ENCODE measurements at places on chromosomes 2 and 18.

- DNase-seq: no peak
Observed at GRCh38 chr2:239260546-239261327, 140.1 kb downstream of the HDAC4 start.

GRCh38 chr2:167992278-167992677, 255.1 kb downstream of the STK39 start:
- DNase-seq: no peak

- DNase-seq: no peak
Observed at GRCh38 chr18:43692099-43692690, 414.9 kb upstream of the SYT4 start.

- DNase-seq: no peak
Observed at GRCh38 chr2:148899638-148900318, 24.8 kb downstream of the KIF5C start.

- no peak for DNase-seq
Observed at GRCh38 chr2:231372326-231372725, 23.2 kb upstream of the B3GNT7 start.

- no peak for DNase-seq
Observed at GRCh38 chr18:9928646-9929259, 14.9 kb downstream of the VAPA start.

DNA sequence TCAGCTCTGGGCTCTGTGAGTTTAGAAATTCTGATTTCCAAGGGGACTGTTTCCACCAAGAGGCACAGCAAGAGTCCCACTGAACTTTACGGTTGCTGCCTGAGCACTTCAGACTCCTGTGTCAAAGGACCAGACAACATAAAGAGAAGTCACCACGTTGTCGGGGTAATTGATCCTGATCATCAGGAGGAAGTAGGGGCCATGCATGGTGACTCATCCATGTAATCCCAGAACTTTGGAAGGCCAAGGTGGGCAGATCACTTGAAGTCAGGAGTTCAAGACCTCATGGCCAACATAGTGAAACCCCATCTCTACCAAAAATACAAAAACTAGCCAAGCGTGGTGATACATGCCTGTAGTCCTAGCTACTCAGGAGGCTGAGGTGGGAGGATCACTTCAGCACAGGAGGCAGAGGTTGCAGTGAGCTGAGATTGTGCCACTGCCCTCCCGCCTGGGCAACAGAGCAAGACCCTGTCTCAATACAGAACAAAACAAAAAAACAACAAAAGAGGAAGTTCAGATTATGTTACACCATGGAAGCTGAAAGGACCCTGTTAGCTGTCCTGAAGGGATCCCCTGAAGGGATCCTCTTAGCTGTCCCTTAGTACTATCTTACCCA, 9.4 kb upstream of the ASXL2 start:
- no peak for DNase-seq

DNA sequence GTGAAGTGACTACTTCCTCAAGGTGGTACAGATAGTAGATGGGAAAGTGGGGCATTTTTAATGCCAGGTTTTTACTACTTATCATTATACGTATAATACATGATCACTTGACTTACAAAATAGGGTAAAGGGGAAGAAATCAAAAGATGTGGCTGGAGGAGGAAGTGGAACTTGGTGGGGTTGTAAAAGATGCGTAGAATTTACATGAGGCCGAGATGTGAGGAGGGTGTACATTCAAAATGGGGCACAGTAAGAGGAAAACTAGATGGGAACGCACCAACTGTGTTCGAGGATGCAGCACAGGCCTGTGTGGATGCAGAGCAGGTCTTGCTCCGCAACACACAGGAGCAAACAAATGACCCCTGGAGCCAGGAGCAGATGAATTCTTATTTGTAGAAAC, 403.3 kb downstream of the TXNL1 start:
- DNase-seq: no peak

- no peak for DNase-seq
Observed at GRCh38 chr18:12803069-12803936, 80.7 kb downstream of the PTPN2 start.

DNA sequence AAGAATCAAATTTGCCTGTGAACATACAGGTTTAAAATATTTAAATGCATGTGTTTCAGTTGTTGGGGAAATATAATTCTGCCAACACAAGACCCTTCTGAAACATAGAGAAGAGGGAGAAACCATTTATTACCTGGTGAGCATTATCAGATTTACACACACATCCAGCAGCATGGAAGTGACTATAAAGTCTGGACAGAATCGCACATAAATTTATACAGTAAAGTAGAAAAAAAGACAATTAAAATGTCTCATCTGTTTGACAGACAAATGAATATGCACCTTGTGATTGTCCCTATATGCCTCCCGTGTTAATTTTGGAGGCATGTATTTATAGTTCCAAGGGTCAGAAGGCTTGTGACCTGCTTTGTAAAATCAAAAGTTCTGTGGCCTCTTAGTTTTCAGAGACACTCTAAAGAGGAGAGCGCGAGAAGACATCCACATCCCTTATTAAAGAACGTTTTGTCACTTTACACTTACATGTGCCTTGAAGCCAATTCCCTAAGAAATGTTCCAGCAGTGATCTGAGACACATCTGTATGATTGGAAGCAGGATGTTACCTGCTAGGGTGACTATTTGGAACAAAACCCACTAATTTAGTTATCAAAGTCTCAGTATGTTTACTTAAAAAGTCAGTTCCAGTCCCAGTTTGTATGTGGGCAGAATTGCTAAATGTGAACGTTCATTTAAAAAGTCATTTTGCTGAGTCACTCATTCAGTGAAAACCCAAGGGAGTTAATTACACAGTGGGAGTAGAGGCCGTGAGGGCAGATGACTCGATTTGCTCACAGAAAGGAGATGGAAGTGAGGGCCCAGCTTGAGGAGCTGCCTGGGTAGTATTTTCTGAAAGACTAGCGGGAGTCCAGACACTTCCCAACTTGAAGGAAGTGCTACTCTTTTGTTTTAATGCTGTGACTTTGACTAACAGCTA, 527.6 kb upstream of the MEX3C start:
- DNase-seq: no peak

DNA sequence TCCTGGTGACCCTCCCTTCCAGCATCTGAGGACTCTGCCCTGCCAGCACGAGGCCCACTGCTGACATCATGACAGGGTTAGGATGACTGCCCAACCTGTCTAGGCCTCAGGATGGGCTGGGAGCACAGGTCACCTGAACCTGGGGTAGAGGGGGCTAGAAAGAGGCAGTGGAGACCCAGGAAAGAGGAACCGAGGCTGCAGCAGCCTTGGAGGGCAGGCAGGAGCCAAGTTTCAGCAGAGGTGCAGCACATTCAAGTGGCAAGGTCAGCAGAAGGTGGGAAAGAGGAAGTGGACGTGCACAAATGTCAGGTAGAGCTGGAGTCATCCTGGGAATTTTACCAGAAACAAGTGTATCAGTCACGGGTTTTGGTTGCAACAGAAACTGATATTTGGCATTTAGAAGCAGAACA, 13.6 kb upstream of the RAB10 start:
- DNase-seq: no peak

- DNase-seq: no peak
Observed at GRCh38 chr2:133937669-133938068, 316.2 kb upstream of the MGAT5 start.

- DNase-seq: no peak
Observed at GRCh38 chr2:218736531-218736930, 25.9 kb downstream of the TTLL4 start.

DNA sequence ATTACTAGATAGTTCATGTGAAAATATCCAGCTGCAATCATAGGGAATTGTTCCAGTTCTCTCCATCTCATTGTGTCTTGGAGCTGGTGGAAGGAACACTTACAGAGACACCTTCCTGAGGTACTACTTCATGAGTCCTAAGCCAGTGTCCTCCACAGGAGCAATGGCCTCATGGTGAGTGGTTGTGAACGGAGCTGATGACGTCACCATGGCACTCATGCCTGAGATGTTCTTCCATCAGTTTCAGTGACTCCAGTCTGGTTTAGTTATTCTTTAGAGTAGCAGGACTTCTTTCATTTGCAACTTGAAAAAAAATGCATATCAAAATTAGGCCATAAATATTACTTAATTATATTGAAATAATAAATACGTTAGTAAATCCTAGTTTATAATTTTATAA, 418.6 kb downstream of the ZNF521 start:
- no peak for DNase-seq

GRCh38 chr2:77521548-77521891, 656 bp downstream of the LRRTM4 start:
- no peak for DNase-seq

GRCh38 chr18:45202061-45202460, 413.2 kb upstream of the SLC14A2 start:
- no peak for DNase-seq

- DNase-seq: no peak
Observed at GRCh38 chr2:9282128-9283112, 75.8 kb downstream of the ASAP2 start.

GRCh38 chr2:177147093-177147694, 65.4 kb upstream of the HNRNPA3 start:
- DNase-seq: no peak

DNA sequence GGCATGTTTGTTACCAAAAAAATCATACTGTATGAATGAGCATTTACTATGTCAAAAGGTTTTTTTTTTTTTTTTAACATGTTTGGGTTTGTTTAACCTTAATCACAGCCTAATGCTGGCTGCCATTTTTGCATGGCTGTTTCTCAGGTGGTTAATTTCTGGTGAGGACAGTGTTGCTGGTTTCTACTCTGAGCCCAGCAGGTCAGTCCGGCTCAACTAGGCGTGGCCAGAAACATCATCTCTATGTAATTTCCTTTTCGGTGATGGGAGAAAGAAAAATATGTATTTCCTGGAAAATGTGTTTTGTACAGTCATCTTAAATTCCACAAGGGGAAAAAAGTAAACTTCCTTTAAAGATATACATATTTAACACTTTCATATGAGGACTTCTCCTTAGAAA, 24.9 kb upstream of the BZW1 start:
- DNase-seq: no peak

GRCh38 chr2:110726285-110726684, 6.1 kb upstream of the ACOXL start:
- DNase-seq: no peak
